ENCODE measurements at places on chromosomes 16 and 17.

GRCh38 chr16:57113042-57113453 is 20.7 kb downstream of the CPNE2 start:
- no peak for DNase-seq

DNA sequence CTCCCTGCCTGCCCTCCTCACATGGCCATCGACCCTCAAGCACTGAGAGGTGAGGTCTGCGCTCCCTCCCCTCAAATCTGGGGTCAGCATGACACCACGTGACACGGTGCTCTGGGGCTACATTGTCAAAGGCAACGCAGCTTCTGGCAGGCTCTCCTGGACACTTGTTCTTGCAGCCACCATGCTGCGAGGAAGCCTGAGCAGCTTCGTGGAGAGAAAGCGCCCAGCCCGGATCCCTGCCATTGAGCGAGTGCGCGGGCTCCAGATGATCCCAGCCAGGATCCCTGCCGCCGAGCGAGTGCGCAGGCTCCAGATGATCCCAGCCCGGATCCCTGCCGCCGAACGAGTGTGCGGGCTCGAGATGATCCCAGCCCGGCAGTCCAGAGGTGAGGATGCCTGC is 70.9 kb upstream of the METRNL start:
- no peak for DNase-seq

GRCh38 chr16:1980030-1980769 is 1.1 kb downstream of the NOXO1 start:
- DNase-seq: no peak

DNA sequence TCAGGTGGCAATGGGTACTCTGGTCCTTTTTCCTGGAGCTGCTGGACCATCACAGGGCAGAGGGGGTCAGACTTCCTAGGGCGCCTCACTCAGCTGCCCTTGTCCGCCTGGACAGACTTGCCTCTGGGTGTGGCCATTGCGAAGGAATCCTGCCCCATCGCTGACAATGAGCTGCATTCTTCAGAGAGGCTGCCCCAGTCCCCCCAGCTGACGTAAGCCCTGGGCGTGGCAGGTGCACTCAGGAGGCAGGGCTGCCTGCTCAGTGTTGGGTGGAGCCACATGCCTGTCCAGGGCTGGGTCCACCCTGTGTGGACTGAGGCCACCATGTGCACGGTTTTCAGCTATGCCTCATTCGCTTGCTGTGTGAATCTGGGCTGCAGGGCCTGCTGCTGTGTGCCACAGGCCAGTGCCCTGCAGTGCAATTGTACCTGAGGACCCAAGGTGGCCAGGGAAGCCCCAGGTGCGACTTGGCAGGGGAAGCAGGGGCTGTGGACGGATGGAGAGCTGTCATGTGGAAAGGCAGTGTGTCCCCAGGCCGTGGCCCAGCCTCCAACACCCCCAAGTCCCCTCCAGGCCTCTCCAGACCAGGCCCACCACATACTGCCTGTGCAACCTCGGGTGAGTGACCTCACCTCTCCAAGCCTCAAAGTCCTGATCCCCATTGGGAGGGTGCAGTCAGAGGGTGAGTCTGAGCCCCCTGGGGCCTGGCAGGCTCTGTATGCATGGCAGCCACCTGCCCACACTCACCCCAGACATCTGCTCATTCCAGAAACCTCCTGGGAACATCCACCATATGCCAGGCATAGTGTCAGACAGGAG is 14.0 kb upstream of the MPRIP start:
- no peak for DNase-seq

DNA sequence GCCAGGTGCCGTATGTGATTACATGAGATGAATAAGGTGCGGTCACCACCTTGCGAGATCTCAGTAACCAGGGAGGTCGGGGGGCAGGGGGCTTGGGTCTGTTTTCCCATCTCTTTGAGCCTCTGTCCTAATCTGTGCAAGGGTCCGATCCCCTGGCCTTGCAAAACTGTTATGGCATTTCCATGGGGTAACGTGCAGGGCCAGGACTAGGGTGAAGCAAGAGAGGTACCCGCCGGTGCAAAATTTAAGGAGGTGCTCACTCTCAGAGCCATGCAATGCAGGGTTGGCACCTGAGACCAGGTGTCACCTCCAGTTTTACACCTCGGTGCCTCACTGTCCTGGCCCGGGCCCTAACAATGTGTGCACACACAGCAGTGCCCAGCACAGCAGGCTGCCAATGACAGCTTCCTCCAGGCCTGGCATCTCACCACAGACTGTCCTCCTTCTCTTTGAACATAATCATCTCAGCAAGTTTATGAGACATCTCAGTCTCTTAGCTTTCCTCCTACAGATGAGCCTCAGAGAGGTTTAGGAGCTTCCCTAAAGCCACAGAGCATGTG is 43.6 kb downstream of the C16orf95 start:
- no peak for DNase-seq

DNA sequence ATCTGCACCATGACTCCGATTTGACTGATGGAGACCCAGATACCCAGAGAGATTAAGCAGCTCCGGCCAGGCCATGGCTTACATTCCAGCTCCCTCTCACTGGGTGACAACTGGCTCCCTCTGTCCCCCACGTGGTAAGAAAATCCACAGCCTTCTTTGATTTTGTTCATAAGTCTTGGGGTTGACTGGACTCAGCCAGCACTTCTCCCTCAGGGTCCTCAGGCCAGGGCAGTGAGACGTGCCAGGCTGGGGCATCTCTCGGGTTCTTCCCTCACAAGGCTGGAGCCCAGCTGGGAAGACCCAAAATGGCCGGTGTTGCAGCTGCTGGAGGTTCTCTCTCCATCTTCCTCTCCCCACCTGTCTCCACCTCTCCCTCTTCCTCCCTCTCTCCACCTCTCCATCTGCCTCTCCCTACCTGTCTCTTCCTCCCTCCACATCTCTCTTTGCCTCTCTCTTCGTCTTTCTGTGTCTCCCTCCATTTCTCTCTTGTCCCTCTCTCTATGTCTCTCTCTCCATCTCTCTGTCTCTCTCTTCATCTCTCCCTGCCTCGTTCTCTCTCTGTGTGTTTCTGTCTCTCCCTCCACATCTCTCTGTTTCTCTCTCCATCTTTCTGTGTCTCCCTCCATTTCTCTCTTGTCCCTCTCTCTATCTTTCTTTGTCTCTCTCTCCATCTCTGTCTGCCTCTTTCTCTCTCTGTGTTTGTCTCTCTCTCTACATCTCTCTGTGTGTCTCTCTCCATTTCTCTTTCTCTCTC is 105.3 kb downstream of the FOXL1 start:
- no peak for DNase-seq

DNA sequence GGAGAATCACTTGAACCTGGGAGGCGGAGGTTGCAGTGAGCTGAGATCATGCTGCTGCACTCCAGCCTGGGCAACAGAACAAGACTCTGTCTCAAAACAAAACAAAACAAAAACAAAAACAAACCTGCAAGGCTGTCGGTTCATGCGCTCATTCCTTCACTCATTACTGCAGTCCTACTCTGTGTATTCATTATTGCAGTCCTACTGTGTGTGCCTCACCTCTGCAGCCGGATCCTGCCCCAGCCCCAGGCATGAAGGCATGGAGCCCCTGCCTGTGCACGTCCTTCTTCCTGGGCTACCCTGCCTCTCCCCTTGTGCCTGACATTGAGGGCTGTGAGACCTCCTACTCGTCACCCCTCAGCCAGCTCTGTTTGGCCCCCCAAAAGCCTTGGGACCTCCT is 57.6 kb downstream of the TMEM235 start:
- DNase-seq: no peak

DNA sequence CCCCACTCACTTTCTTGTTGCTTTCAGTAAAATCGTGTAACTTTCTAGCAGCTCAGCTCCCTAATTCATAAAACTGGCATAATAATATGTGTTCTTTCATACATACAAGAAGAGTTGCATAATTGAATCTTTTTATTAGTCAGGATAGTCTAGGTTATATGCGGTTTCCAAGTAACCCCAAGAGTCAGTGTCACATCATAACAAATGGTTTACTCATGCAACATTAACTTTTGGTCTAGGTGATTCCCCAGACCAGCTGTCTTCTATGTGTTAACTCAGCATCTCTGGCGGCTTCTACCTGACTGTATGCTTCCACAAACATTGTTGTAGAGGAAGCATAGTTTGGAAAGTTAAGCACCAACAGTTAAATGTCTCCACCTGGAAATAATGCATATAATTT is 1000.4 kb downstream of the CDH11 start:
- DNase-seq: no peak
